Tibial nerve (tissue), 4 donors: ENCODE measurements at places on chromosomes 3 and 15.

- DNase-seq: no peak
Observed at GRCh38 chr3:141239511-141240281, 8.1 kb downstream of the PXYLP1 start.

DNA sequence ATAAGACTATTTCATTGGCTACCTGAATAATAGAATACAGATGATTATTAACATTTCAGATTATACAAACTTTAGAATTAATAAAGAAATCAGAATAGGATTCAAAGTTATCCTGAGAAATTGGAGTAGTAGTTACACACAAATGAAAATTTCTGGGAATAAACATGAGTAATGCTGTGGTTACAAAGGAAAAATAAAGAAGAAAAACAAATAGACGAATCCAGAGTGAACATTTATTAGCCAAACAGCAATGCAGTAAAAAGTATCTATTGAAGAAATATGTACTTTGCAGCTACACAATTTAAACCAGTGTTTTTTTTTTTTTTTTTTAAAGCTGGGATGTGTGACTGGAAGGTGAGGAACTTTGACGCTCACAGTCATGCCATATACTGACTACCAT lies 1159.2 kb downstream of the TUSC7 start:
- DNase-seq: no peak

- no peak for DNase-seq
Observed at GRCh38 chr3:192216067-192216466, 511.3 kb downstream of the FGF12 start.

DNA sequence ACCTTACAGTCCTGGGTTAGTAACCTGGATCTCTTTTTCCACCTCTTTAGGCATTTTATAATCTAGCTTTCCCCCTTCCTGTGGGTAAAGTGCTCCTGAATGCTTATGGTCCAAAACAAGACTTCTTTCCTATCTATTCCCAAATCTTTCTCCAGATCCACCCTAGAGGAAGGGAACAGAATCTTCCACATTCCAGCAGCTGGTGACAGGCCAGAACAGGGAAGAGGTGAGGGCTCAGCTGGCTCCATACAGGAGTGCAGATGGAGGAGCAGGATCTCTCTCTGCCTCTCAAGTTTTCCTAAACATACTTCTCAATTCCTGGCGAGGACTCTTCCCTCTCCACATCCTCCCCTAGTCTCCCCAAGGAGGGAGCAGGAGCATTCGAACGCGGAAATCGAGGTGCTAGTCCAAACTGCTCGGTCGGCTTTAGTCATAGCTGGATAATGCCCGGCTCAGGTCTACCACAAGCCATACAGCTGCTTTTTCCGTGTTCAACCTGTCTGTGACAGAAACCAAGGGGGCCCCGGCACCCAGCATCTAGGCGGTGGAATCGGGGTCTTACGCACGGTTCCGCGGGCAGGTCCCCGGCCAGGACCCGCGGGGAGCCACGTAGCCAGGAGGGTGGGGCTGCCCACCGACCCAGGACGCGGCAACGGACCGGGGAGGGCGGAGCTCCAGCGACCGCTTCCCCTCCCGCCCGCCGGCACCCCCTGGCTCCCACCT lies 4.0 kb downstream of the RASSF1 start:
- DNase-seq: no peak

GRCh38 chr15:40894681-40895448 lies 615 bp downstream of the VPS18 start:
- DNase-seq: no peak

DNA sequence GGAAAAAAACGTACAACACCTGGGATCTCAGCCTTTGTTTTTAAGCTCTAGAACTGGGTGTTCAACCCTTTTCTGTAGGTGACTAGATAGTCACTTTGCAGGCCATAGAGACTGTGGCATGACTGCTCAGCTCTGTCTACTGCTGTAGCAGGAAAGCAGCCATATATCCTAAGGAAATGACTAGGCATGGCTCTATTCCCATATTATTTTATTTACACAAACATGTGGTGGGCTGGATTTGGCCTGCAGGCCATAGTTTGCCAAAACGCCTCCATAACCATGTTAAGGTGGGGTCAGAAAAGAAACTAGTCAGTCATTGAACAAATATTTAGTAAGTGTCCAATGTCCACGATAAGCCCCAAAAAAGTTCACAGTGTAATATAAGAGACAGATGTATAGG lies 452.5 kb downstream of the MCTP2 start:
- no peak for DNase-seq

DNA sequence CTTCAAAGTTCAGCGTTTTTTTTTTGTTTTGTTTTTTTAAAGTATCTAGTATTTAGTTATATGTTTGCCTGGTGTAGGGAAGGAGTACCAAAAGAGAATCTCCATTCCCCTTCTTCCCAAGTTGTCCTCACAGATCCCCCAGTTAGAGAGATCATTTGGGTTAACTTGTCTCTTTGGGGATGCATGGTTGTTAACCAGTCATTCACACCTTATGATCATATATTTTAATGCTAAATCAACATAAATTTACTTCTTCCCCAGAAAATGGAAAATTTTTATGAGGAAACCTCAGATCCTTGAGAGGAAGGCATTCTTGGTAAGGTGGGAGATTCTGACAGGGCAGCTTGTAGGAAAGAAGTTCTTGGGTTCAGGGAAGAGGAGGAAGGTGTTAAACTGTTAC lies 1.5 kb upstream of the MGA start:
- DNase-seq: no peak

DNA sequence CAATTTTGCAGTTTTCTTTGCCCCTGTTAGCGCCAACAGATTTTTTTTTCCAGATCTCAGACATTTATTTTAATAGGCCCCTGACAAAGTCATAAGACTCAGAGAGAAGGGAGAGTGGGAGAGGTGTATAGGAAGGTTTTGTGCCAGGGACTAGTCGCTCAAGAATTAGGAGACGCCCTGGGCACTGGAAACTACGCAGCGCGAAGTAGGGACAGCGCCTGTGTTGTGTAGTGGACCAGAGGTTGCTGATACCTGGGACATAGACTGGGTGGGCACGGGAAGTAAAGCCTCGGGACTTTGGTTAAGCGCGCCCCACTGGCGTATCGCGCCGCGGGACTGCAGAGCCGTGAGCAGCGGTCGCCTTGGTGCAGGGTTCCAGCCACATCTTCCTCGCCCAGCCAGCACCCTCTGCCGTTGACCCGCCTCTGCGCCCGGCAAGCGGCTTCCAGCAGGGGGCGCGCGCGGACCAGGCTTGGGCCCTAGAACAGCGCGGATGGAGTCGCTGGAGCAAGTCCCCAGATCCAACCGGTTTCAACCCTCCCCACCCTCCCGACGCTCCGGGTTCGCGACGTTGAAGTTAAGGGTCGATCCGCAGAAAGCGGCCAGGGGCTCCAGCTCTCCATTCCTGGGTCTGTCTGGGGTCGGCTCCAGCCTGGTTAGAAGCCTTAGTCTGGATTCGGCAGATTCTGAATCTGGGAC lies 3.0 kb upstream of the ISLR2 start:
- peak; percentile 88 for DNase-seq

GRCh38 chr3:197720694-197721093 lies 16.0 kb downstream of the RUBCN start:
- no peak for DNase-seq

DNA sequence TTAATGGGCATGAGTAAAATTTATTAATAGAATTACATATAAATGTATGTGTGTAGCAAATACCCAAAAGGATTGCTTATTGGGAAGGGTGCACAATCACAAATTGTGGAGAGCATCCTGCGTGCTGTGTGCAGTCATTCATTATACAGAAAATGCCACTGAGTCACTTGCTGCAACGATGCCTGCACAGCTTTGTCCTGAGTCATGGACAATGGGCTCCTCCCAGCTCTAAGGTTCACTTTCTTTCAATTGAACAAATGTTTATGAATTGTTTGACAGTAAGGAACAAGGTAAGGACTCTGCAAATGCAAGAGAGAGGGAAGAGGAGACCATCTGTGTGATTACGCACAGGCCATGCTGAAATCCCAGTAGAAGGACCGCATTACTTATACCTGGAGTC lies 18.7 kb downstream of the CFAP161 start:
- DNase-seq: no peak

DNA sequence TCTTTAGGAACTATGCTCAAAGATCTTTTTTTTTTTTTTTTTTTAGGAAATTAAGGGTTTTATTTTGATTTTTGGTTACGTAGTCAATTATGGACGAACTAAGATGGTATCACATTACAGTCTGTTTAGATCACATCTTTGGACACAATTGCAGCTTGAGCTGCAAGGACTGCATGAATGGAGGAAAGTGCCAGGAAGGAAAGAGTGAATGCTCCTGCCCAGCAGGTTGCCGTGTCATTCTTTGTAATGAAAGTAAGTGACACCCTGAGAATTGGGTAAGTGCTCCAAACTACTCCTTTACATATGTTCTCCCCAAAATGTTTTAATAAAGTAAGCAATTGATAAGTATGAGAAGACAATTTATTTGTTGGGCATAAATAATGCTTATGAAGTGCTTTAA lies 716.5 kb upstream of the GOLIM4 start:
- DNase-seq: no peak

GRCh38 chr15:91253605-91254004 lies 153.5 kb downstream of the SV2B start:
- no peak for DNase-seq

- peak; percentile 28 for DNase-seq
Observed at GRCh38 chr3:119175872-119176756, 2.7 kb downstream of the UPK1B start.

- no peak for DNase-seq
Observed at GRCh38 chr3:188634285-188634684, 480.3 kb downstream of the LPP start.

- no peak for DNase-seq
Observed at GRCh38 chr3:148366743-148367410, 330.8 kb upstream of the AGTR1 start.

GRCh38 chr3:48685603-48686511 lies at the start of gene NCKIPSD:
Gene NCKIPSD, minus strand, starts transcription at chr3:48685915. Its CDS starts 108 bp downstream, at chr3:48685807.
- peak; percentile 85 for DNase-seq

GRCh38 chr3:61132062-61132461 lies 119.2 kb downstream of the FHIT start:
- no peak for DNase-seq

- no peak for DNase-seq
Observed at GRCh38 chr3:182239316-182239715, 527.6 kb downstream of the SOX2 start.

- DNase-seq: no peak
Observed at GRCh38 chr3:3531476-3531875, 267.8 kb upstream of the LRRN1 start.

- DNase-seq: no peak
Observed at GRCh38 chr3:55505776-55506175, 18.7 kb upstream of the WNT5A start.

GRCh38 chr3:67154429-67154828 lies 156.3 kb downstream of the KBTBD8 start:
- no peak for DNase-seq

DNA sequence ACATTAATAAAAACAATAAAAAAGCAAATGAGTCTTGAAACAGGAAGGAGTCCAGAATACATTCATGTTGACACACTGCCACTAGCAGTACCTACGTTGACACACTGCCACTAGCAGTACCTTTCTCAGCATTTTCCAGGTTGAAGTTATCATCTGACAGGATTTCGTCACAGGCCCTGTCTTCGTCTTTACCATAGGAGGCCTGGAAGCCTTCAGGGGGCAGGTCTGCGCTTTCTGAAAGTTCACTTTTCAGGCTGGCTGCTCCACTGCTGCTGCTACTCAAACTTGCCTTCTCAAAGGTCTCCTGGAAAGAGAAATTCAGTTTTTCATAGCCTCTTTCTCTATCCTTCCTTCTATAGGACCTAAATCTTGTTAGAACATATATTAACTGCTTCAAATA lies 194.7 kb downstream of the NEK10 start:
- no peak for DNase-seq

DNA sequence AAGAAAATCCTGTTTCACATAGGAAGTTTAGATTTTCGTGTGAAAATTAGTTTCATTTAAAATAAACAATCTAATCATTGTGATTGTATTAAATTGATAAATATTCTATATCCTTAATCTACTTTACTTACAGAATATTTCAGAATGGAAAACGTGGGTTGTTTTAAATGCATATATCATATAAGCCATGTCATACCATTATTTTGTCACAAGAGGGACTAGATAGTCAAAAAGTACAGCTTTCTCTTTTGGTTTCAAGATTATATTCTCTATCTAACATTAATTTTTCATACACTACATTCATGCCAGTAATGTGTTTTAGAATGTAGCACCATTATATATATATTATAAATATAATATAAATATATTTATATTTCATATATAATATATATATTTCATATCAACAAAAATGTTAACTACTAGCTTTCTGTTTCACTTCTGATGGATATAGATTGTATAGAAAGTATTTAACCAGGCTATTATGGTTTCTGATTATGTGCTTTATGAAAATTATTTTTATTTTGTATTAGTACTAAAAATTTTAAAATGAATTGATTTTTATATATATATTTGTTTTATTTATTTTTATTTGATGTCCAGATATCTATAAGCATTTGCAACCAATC lies 45.3 kb downstream of the OSTN start:
- no peak for DNase-seq

DNA sequence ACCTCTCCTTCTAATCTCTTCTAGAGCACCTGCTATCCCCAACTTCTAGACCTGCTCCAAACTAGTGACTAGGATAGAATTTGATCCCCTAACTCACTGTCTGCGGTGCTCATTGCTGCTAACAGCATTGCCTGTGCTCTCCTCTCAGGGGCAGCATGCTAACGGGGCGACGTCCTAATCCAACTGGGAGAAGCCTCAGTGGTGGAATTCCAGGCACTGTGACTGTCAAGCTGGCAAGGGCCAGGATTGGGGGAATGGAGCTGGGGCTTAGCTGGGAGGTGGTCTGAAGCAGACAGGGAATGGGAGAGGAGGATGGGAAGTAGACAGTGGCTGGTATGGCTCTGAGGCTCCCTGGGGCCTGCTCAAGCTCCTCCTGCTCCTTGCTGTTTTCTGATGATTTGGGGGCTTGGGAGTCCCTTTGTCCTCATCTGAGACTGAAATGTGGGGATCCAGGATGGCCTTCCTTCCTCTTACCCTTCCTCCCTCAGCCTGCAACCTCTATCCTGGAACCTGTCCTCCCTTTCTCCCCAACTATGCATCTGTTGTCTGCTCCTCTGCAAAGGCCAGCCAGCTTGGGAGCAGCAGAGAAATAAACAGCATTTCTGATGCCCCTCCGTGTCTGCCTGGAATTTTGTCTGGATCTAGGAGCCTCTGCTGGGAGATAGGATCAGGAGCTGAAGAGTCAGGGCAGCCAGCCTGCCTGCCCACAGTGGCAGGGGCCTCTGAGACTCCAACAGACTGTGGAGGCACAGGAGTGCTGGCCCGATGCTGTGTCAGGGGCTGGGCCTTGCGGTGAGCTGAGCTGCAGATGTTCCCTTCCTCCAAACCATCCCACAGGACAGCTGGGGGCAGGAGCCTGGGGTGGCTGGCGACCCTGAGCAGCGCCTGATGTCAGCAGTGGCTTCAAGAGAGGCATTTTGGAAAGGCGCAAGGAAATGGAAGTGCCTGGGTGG lies 3.0 kb downstream of the ISLR start:
- DNase-seq: no peak

DNA sequence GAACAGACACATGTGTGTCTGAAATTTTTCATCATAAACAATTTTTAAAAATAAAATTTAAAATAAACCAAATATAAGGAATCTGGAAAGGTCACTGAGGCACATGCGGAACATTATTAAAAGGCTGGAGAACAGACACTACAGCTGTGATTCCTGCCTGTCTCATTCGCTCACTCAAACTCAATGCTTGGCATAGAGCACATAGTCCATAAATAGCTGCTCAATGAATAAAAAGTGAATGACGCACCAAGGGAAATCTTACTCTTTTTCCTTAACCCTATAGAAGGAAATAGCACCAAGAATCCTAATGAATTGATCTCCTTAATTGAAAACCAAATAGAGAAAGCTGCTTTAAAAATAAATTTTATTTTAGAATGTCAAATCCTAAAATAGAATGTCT lies 98.4 kb downstream of the FSIP1 start:
- DNase-seq: no peak
